ENCODE measurements at places on chromosomes 13 and 19. TPM values are rescaled to one million over a fixed set of nuclear protein-coding genes. Genes with fewer than 3 reads are reported as not detected.

Gene CCNA1
- total RNA-seq, result not detected

Gene EID2B
- 3.5 TPM for total RNA-seq

Gene WDR88
- not detected for total RNA-seq

Gene PSG4
- not detected for total RNA-seq

Gene ZNF543
- 7.0 TPM for total RNA-seq

Gene ACP7
- not detected for total RNA-seq

Gene UBE2L5
- total RNA-seq, result not detected

Gene SIGLEC7
- total RNA-seq, result 1.9 TPM

Gene PABPC3
- total RNA-seq, result 0.09 TPM

Gene ZNF723
- total RNA-seq, result not detected

Gene FFAR2
- total RNA-seq, result 0.63 TPM

Gene FAM216B
- total RNA-seq, result 47.0 TPM

Gene PSG5
- not detected for total RNA-seq

Gene ZNF44
- total RNA-seq, result 9.2 TPM

Gene LYPD5
- total RNA-seq, result 0.60 TPM

Gene C19orf33
- 0.57 TPM for total RNA-seq

Gene UTP14C
- 15.6 TPM for total RNA-seq

Gene ZNF154
- 10.1 TPM for total RNA-seq

Gene TNFSF9
- total RNA-seq, result 0.17 TPM

Gene MISP
- not detected for total RNA-seq

Gene ZNF865
- total RNA-seq, result 20.5 TPM

Gene TNFAIP8L1
- 5.6 TPM for total RNA-seq

Gene MCF2L
- 19.5 TPM for total RNA-seq

Gene CABP5
- total RNA-seq, result not detected

Gene DNAJB1
- 69.5 TPM for total RNA-seq

Gene LGI4
- total RNA-seq, result 40.9 TPM

Gene IL4I1
- 0.92 TPM for total RNA-seq

Gene ZNF296
- 0.29 TPM for total RNA-seq

Gene ZFP82
- 6.0 TPM for total RNA-seq

Gene TEKTIP1
- not detected for total RNA-seq

Gene PEAK3
- total RNA-seq, result 2.0 TPM

Gene OR7D2
- total RNA-seq, result 0.11 TPM

Gene TMEM255B
- 9.9 TPM for total RNA-seq

Gene NFIC
- total RNA-seq, result 175 TPM

Gene DPF1
- not detected for total RNA-seq

Gene KCTD4
- total RNA-seq, result 0.17 TPM

Gene LPAR6
- total RNA-seq, result 12.0 TPM

Gene CATSPERD
- total RNA-seq, result not detected

Gene AMER2
- not detected for total RNA-seq

Gene MAP4K1
- 2.1 TPM for total RNA-seq

Gene GZMM
- total RNA-seq, result 0.26 TPM

Gene TGFBR3L
- total RNA-seq, result 8.0 TPM

Gene TPTE2
- not detected for total RNA-seq

Gene C5AR2
- total RNA-seq, result 1.5 TPM

Gene HCN2
- 15.8 TPM for total RNA-seq

Gene CCDC106
- 26.6 TPM for total RNA-seq

Gene DDX49
- total RNA-seq, result 28.2 TPM

Gene KCNC3
- total RNA-seq, result 4.8 TPM

Gene TMPRSS9
- 0.09 TPM for total RNA-seq

Gene CILP2
- 0.39 TPM for total RNA-seq

Gene SRRM5
- total RNA-seq, result 0.29 TPM

Gene IL12RB1
- 0.79 TPM for total RNA-seq

Gene TINCR
- not detected for total RNA-seq

Gene GPR4
- total RNA-seq, result 5.6 TPM

Data from right cardiac atrium (tissue), 5 donors.